ENCODE measurements at places on chromosomes 5 and 9.

DNA sequence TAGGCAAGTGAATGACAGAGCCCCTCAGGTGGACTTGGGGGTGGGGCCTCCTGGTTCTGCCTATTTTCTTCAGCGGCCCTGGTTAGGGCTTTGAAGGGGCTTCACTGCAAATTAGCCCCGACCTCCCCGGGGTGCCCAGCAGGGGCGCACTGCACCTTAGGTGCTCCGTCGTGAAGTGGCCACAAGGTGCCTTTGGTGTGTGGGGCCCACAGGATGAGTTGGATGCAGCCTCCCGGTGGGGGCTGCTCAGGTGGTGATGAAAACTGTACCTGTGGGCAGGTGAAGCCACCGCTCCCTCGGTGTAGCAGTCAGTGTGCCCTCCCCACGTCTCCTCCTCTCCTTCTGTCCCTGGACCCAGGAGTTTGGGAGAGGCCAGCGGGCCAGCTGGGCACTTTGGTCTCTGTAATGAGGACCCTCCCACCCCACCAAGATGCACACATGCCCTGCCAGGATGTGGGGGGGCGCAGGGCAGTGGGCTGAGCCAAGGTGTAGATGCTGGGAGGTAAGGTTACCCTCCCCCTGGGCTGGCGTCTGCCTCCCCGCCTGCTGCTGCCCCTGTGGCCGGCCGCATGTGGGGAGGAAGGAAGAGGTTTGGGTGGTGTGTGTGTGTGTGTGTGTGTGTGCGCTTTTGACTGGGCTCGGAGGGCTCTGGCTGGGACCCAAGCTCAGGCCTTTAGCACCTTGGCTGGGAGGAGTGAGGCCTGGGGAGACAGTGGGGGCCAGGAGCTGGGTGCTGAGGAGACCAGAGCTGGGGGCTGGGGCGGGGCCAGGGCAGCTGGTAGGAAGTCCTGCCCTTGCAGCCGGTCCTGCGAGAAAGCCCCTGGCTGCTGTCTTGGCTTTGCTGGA lies 55.6 kb downstream of the RXRA start:
- no peak for DNase-seq

DNA sequence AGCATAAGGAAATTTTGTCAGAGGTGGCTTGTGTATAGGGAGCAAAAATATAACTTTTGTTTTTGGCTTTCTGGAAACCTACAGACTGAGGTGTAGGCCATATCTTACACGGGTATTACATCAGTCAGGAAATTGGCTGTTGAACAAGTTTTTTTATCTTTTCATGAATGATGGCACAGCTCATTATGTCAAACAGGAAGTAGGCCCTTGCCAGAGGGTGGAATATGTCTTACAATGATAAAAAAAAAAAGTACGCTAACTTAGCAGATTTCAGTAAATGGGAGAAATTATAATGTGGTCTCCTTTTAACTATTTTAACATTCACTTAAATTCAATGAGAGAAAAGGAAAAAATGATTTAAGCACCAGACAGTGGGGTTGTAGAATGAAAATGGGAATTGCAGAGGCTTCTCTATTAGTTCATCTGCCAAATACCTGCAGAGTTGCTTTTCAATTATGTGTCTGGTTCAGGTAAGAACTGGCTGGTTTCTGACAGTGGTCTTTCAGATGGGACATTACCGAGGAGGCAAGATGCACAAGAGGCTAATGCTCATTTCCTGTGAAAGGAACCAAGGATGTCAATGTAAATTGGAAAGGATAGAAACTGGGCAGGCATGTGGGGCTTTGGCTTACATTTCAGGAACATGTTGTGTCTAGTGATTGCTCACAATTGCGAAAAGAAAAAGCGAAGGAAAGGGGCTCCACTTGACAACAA lies 169.9 kb downstream of the NNT start:
- no peak for DNase-seq

DNA sequence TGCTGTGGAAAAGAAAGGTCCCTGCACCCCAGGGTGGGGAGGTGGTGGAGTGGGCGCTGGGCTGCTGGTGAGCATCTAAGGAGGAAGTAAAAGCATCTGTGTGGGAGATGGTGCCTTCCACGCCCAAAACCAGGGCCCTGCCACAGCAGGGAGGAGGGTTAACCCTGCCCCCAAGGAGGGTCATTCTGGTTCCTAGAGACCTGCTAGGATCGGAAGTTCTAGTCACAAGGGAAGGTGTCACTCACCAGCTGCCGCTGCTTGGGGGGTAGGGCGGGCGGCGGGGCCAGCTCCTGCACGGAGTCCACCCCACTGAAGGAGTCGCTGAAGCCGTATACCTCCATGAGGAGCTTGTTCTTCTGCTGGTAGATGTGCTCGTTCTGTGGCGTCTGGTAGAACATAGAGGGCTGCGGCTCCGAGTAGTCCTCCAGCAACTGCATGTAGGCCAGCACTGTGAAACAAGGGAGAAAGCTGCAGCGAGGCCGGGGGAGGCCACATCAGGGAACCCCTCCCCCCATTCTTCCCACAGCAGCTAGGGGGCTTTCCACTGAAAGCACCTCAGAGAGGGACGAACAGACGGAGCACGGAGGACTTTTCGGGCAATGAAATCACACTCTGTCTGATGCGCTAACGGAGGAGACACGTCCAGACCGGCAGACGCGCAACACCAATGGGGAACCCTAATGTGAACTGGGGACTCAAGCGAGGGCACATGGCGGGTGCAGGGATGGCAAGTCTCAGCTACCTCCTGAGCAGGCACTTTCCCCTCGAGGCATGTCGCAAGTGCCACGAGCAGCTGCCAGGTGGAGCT lies 76.4 kb downstream of the PRRT1B start:
- DNase-seq = no peak

DNA sequence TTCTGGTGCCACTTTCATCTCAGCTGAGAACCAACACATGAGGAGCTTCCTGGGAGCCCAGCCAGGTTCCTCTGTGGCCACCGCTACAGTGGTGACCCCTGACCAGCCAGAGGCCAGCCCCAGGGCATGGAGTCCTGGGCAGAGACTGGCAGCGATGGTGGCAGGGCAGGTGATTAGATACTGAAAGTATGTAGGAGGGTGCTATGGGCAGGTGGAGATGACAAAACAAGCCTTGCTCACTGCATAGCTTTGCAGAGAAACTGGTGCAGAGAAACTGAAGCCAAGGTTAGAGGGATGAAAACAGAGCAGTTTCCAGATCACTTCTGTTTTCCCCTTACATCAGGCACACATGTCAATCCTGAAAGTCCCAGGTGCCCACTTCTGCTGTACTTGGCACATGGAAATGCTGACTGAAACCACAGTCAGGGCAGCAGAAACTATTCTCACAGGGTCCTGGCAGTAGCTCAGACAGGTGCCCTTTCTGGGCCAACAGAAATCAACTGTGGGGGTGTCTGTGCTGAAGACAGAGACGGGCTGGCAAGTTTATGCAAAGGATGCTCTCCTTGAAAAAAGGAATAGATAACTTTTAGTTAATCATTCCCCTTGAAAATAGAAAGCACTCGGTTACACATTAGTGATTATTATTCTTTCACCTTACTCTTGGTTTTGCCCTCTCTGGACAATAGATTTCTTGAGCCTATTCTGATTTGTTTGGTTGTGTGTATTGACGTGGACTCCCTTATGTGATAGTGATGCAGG lies 90.3 kb downstream of the ANKRD55 start:
- DNase-seq = no peak

DNA sequence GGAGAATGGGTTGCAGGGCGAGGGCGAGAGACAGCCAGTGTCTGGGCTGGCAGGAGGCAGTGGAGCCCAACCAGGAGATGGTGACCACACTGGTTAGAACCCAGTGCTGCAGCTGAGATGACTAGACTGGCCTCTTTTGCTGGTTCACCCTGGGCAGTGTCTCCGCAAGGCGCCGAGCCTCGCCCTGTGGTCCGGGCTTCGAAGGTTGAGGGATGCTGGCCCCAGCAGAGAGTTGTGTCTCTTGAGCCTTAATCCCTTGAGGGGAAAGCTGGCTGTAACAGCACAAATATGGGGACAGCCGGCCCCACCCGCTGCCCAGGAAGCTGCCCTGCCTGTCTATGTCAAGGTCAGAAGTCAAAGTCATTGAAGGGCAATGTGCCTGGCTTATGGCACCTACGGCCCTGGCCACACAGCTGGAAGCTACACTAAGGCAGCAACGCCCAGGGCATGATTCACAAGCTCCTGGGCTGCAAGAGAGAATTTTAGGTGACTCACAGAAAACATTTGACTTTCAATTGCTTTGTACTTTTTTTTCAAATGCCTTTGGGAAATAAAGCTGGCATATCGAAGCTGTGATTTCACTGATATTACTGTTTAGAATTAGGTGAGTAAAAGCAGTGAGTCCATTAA lies 33.3 kb downstream of the NKX2-5 start:
- DNase-seq = no peak

- DNase-seq = no peak
Observed at GRCh38 chr5:148465381-148466235, 81.8 kb downstream of the FBXO38 start.

DNA sequence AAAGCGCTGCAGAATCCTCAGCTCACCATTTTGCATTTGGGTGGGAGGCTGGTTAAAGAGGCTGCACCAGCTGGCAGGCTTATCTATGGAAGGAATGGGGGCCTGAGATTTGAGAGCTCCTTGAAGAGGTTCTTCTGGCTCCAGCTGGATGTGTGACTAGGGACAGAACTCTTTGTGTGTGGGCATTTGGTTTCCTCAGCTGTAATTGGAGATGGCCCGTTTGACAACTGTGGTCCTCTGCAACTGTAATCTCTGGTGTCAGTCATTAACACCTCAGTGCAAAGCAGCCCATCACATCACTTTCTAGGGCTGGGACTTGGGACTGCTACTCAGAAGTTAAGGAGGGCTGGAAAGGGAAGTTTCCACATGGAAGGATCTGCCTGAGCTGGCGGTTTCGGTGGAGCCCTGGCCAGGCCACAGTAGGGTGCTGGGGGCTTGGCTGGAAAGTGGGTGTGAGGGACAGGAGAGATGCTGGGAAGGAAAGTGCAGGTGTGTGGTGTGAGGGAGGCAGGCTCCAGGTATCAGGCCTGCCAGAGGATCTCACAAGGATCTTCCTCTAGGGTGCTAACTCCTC lies 193.8 kb downstream of the GADD45G start:
- DNase-seq = no peak

DNA sequence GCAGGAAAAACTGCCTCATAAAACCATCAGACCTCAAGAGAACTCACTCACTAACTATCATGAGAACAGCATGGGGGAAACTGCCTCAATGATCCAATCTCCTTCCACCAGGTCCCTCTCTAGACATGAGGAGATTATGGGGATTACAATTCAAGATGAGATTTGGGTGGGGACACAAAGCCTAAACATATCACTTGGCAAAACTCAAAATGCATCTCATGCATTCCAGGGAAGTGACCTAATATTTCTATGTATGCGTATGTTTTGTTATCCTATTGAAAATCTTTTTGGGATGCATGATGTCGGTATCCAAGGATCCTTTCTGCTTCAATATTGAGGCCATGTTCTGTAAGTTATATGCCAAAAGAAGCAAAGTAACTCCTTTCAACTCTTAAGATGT lies 174.0 kb downstream of the PLK2 start:
- no peak for DNase-seq

- no peak for DNase-seq
Observed at GRCh38 chr5:18113721-18114120, 479.5 kb downstream of the TAF11L14 start.

DNA sequence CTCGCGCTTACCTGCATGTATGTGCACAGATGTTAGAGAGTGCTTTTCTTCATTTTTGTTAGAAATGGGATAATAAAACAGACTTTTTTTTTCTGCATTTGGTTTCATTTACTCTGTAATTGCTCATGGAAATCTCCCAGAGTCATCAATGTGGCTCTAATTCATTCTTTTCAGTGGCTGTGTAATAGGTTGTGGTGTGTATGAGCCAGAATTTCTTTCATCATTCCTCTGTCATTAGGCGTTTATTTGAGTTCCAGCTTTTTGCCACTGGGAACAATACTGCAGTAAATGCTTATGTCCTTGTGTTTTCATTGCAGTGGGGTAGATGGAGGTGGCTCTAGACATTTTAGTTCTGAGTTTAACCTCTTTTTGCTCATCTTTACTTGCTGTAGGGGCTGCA lies 118.9 kb downstream of the NXNL2 start:
- DNase-seq = no peak

GRCh38 chr5:99033014-99033900 lies 104.5 kb upstream of the CHD1 start:
- no peak for DNase-seq

- DNase-seq = no peak
Observed at GRCh38 chr9:37522971-37523370, 37.2 kb downstream of the POLR1E start.

DNA sequence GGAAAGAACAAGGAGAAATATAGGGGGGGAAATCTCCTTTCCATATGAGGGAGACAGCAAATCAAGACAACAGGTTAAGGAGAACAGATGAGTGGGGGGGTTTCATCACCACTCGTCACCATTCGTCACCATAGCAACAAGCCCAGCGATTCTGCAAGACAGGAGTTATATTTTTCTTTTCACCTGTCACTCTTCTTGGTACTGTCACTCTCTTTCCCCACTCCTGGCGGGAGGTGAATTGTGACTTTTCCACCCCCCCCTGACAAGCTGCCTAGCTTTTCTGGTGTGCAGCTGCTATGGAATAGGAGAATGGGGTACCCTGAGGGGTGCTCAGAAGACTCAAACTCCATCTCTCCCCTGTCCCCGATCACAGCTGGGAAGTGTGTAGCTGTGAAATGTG lies 239.9 kb downstream of the FAM114A2 start:
- DNase-seq = no peak

Measured in left forelimb (tissue), 1 donor.